ENCODE measurements at places on chromosomes 11 and 22.
A peak's percentile ranks its signal among the peaks of the same experiment; 100 is the strongest.

GRCh38 chr11:126522606-126523005 lies 167.1 kb downstream of the ST3GAL4 start:
- DNase-seq: no peak

GRCh38 chr11:82405421-82405820 lies 328.2 kb downstream of the FAM181B start:
- no peak for DNase-seq

- DNase-seq: no peak
Observed at GRCh38 chr22:23113847-23114720, 27.7 kb downstream of the RSPH14 start.

- DNase-seq: no peak
Observed at GRCh38 chr11:75836417-75836816, 21.4 kb downstream of the UVRAG start.

- peak; percentile 76 for DNase-seq
Observed at GRCh38 chr11:76318744-76319384, 62.1 kb downstream of the THAP12 start.

- no peak for DNase-seq
Observed at GRCh38 chr11:256952-257737, 20.4 kb downstream of the PSMD13 start.

DNA sequence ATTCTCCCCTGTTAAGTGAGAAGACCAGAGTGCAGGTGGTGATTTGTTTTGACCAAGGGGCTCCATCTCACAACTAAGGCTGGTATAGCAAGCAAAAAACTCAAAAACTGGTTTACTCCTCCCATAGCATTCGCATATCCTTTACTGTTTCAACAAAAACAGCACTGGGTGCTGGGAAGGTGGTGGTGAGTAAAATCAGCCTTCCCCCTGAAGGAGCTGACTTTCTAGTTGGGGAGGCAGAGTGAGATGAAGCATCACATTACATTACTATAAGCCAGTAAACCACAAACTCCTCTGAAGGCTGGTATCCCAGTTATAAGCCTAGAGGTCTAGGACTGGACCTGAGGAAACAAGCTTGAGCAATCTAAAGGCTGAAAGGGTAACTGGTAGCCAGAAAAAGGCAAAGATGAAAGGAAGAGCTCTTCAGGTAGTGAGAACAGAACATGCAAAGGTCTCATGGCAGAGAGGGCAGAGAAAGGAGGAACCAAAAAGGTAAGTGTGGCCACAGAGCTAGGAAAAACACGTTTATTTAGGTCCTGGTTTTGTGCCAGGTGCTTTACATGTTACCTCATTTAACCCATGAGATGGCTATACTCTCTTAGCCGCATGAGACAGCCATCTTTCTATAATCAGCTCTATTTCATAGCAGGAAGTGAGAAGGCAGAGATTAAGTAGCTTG lies 22.3 kb downstream of the TMEM123 start:
- DNase-seq: no peak

GRCh38 chr22:34800260-34800980 lies 265.5 kb upstream of the ISX start:
- no peak for DNase-seq

- no peak for DNase-seq
Observed at GRCh38 chr11:71163371-71163770, 89.0 kb downstream of the SHANK2 start.

GRCh38 chr11:16796311-16796710 lies 57.9 kb downstream of the C11orf58 start:
- no peak for DNase-seq

All from T-helper 17 cell (primary cell).